ENCODE measurements at places on chromosomes 5 and 9.

DNA sequence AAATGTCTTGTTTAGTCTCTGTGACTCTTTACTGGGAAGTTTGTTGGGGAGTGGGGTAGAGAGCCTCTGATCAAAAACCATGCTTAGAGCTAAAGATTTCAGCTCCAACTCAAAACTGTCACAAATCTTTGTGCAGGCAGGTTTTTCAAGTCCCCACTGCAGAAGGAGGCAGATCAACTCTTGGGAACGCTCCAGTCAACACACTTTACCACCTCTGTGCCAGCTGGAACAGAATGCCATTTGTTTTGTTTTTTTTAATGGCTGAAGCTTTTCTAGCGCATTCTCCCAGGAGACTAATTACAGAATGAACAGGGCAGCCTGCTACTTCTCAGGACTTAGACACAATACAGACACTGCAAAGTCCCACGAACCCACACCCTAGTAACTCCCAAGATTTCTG, 17.9 kb upstream of the LHX6 start:
- DNase-seq = no peak

DNA sequence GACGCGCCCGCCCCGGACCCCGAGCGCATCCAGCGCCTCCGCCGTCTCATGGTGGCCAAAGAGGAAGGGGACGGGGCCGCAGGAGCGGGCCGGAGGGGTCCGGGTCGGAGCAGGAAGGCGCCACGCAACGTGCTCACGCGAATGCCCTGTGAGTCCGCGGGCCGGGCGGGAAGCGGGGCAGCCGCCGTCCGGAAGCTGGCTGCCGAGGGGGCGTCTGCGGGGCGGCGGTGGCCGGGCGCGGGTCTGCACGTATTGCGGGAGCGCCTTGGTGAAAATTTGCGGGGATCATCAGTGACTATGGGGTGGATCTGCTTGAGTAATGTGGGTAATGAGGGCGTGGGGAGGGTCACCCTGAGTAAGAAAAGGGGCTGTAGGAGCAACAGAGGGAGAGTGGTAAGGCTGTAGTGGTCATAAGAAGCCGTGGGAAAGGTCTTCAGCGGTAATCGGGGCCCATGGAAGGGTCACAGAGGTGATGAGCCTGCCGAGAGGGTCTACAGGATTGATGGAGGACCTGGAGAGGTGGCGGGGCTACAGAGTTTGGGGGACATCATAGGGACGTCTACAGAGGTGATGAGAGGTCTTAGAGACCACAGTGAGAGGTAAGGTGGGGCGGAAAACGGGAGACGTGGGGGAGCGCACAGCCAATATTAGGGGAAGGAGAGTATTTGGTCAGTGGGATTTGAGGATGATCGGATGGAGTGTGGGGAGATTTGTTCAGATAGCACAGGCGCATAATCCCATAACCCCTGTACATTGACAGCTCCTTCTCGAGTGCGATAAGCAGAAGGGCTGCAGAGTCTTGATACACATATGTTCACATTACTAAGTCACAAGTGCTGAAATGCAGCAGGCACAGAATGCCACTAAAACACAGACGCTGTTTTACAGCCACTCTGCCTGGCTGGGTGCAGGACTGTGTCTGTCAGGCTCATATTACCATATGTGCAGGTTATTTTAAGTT, 819 bp downstream of the LSM11 start:
- DNase-seq = no peak

DNA sequence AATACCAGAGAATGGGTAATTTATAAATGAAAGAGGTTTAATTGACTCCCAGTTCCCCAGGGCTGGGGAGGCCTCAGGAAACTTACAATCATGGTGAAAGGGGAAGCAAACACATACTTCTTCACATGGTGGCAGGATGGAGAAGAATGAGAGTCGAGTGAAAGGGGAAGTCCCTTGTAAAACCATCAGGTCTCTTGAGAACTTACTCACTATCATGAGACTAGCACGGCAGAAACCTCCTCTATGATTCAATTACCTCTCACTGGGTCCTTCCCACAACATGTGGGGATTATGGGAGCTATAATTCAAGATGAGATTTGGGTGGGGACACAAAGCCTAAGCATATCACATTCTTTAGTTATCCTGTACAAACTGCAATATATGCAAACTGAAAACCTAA, 609.4 kb downstream of the MTRR start:
- DNase-seq = no peak

GRCh38 chr5:100647461-100648230, 112.5 kb downstream of the FAM174A start:
- peak; percentile 32 for DNase-seq

GRCh38 chr5:96377167-96377566, 55.9 kb downstream of the PCSK1 start:
- no peak for DNase-seq

- DNase-seq = no peak
Measured at GRCh38 chr5:179771311-179771895, 22.4 kb upstream of the LTC4S start.

- DNase-seq = no peak
Measured at GRCh38 chr9:92739346-92739970, 25.2 kb downstream of the BICD2 start.

DNA sequence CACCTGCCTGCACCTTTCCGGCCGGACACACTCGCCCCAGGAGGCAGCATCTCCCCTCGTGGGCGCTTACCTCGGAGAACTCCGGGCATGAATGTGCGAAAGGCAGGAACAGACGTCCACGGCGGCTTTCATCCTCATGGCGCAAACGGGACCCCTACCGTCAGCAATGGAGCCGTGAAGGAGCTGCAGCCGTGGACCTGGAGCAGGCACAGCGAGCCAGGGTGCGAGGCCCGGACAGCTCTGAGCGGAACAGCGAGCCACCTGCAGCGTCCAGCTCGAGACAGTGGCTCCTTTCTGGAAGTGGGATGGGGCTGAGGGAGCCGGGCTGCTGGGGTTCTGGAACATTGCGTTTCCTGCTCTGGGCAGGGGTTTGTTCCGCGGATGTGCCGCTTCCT, 7.8 kb upstream of the SLC6A19 start:
- no peak for DNase-seq

DNA sequence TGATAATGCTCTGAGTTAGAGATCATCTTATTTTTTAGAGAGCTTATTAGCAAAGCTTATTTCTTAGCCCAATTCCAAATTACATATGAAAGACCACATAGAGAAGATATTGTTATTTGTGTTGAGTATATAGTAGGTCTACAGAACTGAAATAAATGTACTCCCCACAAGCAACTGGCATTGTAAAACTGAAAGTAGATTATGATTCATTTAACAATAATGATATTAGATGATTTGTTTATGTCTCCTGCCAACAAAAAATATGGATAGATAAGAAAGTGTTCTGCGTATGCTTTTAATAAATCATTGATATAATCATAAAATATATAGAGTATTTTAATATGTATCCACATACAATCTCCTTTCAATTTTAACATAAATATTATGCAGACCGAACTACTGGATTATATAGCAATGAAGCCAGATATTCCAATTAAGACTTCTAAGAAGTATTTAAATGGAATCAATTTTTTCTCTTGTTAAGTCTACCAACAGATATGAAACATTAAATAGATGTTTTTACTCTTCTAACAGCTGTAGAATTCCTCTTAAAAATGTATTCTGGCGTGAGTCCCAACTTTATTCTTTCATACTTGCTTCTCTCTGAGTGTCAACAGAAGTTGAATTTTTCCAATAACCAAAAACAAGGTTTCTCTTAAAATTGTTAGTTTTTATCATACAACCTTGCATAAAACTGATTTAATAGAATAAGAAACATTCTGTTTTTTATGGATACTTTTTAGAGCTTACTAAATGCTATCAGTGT, 15.6 kb upstream of the DAB2 start:
- DNase-seq = no peak

DNA sequence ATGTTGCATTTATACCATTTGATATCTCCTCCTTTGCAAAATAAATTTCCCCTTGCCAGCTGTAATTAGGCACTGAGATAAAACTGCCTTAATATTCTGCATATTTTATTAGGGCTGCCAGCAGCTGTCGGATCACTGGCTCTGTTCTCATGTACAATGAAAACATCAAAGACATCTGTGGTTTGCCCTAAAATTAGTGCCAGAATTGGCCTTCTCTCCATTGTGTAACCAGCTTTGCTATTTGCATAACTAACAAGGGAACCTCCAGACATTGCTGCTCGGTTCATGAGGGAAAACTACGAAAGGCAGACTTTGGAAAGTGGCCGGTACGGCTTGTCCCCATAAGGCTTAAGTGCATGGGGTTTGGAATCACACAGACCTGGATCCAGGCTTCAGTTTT, 45.5 kb upstream of the KIF2A start:
- no peak for DNase-seq

DNA sequence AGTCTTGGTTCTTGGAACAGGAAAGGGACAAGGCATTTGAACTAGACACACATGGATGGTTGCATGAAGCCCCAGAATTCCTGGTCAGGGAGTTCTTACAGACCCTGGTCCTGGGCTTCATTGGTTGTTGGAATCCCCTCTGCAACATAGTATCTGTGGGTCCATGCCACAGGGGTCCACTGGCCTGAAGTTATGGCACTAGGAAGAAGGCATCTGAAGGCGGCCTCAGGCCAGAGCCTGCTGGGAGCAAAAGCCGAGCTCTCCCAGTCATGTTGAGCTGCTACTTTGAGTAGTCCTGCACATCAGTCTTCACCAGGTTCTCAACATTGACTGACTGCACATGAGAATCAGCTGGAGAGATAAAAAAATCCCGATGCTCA, 71.1 kb upstream of the PITX1 start:
- DNase-seq = no peak

- DNase-seq = no peak
Measured at GRCh38 chr5:133402775-133403174, 209.6 kb downstream of the FSTL4 start.

GRCh38 chr5:176817841-176818377, 7.5 kb downstream of the UNC5A start:
- DNase-seq = no peak

- no peak for DNase-seq
Measured at GRCh38 chr5:24606971-24607370, 37.8 kb downstream of the CDH10 start.

GRCh38 chr5:107717816-107718215, 47.1 kb upstream of the EFNA5 start:
- no peak for DNase-seq

GRCh38 chr9:6692881-6693361, 47.4 kb upstream of the GLDC start:
- DNase-seq = no peak

- DNase-seq = no peak
Measured at GRCh38 chr5:115920171-115920725, 42.0 kb upstream of the LVRN start.

DNA sequence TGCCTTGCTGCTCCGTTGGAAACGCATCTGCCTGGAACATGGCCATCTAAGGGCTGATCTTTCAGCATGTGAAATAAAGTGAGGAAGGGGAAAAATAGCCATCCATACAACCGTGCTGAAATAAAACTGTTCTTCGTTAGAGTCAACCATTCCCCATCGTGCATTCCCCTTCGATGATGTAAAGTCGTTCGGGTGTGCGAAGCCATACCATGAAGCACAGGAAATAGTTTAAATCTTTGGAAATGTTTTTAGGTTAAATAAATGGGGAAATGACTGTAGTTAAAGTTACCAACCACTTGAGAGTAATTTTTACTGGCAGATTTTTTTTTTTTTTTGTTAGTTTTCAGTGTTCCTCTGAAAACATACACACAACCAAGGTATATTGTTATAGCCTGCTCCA, 302.5 kb downstream of the SH3GL2 start:
- DNase-seq = no peak
